Activated CD4-positive, alpha-beta T cell treated with anti-CD3 and anti-CD28 coated beads, Interleukin-2, Interleukin-4, amounts not matched to agents 100 ng/mL and 50 ng/mL, durations not matched to agents 16 hours and 8 hours (primary cell): ENCODE measurements at places on chromosomes 4 and X.
A peak's percentile ranks its signal among the peaks of the same experiment; 100 is the strongest.

DNA sequence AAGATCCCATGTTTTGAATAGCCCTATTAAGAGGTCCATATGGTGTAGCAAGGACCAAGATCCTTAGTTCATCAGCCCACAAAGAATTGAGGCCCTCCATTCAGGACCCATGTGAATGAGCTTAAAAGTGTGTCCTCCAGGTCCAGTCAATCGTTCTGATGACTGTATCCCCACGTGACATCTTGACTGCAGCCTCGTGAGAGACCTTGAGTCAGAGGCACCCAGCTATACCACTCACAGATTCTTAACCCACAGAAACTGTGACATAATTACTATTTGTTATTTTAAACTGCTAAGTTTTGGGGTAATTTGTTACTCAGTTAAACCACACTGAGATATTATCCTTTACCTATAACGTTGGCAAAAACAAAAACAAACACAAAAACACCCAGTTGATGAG is 62.4 kb downstream of the ZNF182 start:
- no peak for DNase-seq

DNA sequence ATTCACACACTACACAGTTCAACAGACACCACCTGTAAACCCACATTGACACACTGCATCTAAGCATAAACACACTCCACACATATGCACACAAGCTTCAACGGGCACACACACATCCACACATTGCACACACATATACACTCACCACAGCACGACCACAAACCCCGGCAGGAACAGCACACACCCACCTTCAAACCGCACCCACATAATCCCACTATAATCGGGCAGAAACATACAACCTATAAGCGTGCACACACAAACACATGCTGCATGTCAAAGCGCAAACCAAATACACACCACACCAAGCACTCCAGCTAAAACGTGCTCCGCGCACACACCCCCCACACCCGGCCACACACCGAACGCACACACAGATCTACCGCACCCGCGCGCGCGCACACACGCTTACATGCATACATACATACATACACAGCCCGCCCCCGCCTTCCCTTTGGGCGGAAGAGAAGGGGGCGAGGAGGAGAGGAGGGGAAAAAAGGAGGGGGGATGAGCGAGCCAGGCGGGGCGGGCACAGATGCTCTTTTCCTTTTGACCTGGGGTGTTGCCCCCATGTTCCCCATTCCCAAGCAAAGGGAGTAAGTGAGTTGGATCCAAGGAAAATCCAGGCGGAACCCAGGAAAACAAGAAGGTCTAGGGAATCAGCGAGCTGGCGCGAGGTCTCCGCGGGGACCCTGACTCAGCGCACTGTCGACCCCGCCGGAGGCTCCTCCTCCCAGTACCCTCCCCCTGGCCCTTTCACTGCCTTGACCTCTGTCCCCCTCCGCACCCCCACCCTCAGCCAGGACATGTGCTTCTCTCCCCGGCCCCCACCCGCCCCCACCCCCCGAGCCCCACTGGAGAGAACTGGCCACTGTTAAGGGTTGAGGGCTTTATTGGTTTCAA is 9.9 kb downstream of the ARHGAP36 start:
- no peak for DNase-seq

DNA sequence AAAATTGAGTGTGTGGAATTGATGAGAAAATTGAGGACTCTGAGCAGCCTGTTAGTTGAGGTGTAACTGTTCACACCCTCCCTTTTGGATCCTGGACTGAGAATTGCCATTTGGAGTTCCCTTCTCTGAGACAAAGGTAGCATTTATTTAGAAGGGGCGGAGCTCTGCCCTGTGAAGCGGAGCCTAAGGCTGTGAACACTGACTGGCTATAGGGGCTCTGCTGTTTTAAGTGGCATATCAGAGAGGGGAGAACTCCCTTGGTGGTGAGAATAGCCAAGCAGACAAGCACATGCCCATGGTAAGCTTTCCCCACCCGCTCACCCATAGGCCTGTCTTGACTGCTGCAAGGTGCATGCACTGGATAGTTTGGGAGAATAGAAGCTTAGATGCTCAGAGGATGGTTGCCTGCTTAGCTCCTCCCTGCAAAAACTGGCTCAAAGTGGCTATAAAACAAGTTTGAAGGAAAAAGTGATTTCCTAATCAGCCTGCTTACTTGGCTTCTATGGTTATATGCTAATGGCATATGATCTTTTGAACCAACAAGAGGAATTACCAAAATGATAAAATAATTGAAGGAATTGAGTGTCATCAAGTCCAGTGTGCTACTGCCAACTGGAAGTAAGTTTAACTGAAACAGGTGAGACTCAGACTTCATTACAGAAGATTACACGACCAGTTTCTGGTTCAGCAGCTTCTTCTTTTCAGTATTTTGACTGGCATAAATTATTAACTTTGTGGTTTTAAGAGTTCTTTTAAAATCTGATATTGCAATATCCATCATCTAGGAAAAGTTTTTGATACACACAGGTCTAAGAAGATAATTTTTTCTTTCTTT is 108.4 kb downstream of the AFF1 start:
- DNase-seq: no peak

- DNase-seq: no peak
Observed at GRCh38 chrX:18291006-18291545, 63.4 kb downstream of the SCML2 start.

DNA sequence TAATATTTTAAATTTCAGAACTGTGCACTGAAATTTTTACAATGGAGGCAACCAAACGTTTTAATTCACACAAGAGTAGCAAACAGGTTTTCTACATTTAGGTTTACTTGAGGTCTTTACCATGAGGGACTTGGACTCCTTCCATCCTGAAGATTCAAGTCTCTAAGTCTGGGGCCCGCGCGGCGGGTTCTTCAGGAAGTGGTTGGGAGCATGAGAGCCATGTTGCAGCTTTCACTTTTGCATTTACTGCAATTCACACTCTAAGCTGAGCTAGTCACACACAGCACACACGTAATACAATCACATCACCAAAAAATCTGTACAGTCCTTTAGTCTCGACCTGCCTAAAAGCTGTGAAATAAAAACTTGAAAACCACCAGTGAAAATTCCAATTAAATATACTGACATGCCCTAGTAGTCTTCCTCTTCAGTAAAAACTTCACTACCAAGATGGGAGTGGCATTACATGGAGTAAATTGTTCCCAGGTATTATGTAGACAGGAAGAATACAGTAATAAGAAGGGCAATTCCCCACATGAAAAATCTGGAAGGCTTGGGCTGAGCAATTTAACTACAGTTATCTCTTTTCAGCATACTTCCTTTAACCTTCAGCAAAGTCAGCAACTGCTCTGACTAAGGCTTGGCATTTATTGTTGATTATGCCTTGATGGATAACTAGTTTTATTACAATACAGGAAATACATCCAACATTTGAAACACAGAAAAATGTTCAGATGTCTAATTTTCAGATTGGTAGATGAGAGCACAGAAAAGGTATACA is 571.1 kb upstream of the DIPK2B start:
- DNase-seq: peak; percentile 73

GRCh38 chr4:122005064-122005755 is 53.4 kb upstream of the TRPC3 start:
- DNase-seq: no peak

- no peak for DNase-seq
Observed at GRCh38 chr4:181835348-181835747, 407.9 kb upstream of the TENM3 start.

DNA sequence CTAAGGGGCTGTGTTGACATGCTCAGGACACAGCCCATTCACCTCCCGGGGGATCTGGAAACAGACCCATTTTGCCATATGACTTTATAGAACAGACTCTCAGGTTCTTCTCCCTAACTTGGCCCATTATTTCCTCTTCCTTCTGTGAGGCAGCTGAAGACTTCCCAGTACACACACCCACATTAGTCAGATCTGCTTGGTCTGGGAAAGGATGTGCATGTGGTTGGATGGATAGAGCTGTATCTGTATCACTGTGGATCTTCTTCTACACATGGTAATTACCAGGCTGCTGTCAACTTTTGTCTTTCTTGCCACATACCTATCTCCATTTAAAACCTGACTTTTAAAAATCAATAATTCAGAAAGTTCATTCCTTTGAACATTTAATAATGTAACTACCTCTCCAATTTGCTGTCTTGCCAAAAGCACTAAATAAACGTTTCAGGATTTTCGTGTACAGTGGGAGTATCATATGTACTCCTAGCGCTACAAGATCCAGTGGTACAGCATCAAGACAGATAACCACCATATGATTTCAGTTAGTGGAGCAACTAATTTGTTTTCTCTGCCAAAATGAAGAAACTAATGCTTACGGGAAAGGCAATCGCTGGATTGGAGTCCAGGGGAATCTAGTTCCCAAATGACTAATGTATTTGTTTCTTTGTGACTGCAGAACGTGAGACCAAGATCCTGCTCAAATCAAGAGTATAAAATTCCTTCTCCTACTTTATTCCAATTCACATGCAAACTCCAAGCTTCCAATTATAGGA is 134.1 kb upstream of the MAP3K15 start:
- no peak for DNase-seq

DNA sequence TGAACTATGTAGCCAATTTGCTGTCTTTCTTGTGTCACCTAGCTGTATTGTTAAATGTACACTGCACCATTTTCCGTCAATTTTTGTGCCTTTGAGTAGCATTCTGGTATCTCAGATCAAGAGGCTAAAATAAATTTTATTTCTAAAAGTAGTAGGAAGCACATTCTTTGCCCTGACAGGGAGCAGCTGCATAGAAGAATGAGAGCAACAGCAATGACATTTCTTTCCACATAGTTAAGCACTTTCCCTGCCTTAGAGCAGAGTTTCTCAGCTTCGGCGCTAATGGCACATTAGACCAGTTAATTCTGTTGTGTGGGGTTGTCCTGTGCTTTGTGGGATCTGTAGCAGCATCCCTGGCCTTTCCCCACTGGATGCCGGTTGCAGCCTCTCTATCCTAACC is 173.9 kb downstream of the CHIC2 start:
- DNase-seq: no peak

DNA sequence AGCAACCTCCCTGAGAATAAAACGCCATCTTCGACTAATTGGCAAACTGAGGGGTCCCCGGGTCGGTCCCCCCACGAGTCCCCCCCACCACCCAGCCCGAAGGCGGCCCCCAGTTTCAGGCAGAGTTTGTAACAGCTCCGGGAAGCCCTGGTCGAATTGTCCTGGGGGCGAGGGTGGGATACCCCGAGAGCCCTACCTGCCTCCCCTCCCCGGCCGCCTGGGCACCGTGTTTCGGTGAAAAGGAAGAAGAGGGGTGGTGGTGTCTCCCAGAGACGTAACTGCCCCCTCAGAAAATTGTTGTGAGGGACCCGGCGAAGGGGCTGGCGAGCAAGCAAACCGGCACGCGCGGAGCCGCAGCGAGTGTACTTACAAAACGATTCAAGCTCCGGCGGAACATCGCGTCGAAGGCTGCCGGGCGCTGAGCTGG is 1.2 kb downstream of the ATP11C start:
- DNase-seq: no peak

GRCh38 chr4:120865985-120866384 is 56.5 kb downstream of the PRDM5 start:
- no peak for DNase-seq

DNA sequence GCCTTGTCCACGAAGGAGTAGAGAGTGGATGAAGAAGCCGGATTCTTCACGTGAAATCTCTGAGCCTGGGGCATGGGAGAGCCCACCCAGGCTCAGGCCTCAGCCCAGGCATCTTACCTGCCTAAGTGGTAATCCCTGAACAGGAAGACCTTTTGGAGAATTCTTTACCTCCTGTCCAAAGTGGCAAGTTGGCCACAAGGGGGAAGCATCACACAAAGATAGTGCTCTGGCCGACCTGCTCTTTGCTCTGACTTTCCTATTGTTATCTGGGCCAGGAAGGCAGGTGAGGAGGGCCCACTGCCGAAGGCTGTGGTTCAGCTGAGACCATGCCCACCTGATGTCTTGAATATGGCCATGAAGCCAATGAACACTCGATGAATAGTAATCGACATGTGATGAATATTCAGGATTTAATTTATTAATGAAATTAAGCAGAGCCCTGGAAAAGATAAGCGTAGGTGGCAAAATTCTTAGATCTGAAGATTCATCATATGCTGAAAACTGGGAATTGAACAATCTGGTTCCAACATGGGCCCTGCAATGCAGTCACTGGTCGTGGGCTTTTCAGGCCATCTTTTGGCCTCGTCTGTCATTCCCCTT is 93.8 kb downstream of the PDGFRA start:
- peak; percentile 68 for DNase-seq

- no peak for DNase-seq
Observed at GRCh38 chr4:23957465-23957864, 67.6 kb upstream of the PPARGC1A start.

DNA sequence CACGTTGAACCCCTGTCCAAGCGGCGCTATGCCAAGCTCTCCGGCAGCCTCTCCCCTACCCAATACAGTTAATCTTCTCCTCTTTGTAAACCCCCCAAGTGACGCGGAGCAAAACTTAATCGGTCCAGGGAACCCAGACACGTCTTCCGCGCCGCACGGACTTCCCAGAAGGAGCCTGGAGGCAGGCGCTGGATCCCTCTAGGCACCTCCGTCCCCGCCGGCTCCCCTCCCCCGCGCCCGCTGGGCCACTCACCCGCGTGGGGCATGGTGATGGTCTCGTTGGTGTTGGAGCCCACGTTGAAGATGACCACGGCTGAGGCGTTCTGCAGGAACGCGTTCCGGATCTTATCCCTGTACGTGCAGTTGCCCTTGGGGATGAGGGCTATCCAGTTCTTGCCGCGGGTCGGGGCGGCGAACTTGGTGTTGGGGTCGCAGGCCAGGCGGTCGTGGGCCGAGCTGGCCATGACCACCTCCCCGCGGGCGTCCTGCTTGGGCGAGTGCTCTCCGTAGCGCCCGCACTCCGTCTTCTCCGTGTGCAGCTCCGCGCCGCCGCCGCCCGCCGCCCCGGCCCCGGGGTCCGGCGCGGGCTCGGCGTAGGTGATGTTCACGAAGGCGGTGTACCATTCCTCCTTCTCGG is 1.1 kb downstream of the RNF150 start:
- no peak for DNase-seq
